Lower leg skin (tissue), 4 donors: ENCODE measurements at places on chromosomes 13 and 19. TPM values are rescaled to one million over a fixed set of nuclear protein-coding genes. Genes with fewer than 3 reads are reported as not detected.

Gene NLRP5
- not detected for total RNA-seq

Gene DCLK1
- 12.0 TPM for total RNA-seq

Gene IZUMO2
- total RNA-seq = not detected

DNA sequence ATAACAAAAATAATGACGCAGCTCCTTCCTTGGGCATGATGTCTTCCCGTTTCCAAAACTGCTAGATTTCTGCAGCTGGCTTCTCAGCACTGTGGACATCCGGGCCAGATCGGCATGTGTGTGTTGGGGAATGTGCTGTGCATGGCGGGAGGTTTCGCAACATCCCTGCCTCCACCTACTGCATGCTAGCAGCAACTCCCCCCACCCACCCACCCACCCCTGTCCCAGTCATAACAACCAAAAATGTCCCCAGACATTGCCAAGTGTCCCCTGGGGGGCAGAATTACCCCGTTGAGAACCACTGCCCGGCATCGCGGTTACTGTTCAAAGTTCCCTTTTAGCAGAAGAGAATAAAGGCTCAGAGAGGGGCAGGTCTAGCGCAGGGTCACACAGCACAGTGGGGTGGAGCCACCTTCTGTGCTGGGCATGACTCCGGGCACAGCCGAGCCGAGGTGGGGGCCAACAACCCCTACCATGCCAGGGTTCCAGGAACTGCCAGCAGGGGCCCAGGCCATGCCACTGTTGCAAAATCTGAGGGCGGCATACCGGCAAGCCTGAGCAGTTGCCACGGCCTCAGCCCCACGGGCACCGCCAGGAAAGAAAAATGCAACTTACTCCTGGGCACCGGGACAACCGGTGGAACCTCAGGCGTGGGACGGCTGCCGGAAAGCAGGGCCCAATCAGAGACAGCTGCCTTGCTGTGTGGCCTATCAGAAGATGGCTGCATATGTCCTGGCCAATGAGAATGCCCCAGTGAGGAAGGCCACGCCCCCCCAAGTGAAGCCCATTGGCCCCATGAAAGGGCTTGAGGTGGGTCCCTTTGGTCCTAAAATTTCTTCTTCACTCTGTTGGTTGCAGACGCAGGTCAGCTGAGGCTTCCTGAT is 22.5 kb upstream of the NFIC start:
- DNase-seq = peak; percentile 98

- DNase-seq = no peak
Measured at GRCh38 chr13:21796775-21797514, 126.1 kb downstream of the FGF9 start.

GRCh38 chr19:17254636-17255035 is 8.9 kb upstream of the NR2F6 start:
- no peak for DNase-seq

GRCh38 chr13:51894239-51894638 is 32.5 kb downstream of the CCDC70 start:
- DNase-seq = no peak

DNA sequence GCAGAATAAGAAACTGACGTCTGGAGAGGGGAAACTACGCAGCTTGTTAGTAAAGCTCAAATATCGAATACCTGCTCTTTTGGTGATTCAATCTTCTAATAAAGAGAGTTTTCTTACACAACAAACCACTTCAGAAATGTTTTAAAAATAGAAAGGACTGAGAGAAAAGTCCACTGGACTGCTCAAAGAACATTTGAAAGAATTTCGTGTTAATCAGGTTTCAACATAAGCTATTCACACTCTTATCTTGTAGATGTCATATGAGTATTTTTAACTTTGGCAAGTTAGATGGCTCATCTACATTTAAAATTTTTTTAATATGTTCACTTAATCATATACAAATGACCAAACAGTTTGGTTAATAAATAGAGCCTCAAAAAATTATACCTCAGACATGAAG is 95.6 kb upstream of the FAM216B start:
- DNase-seq = no peak

DNA sequence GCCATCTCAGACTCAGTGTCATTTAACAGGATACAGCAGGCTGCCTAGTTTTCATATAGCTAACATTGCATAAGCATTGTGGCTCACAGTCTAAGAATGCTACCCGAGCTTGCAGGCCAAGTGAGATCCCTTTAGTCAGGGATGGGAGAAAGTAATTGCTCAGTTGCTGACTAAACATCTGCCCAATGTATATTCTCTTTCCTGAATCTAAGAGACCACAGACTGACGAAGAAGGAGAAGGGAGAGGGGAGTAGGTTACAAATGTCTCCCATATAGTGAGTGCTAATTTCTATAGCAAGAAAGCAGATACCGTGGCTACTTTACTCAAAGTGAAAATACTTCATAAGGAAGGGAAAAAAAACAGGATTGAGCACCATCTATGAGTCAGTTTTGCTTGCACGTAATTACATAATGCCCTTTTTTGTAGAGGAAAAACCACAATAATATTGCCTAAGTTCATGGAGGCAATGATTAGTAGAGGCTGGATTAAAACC is 453.9 kb downstream of the COG6 start:
- no peak for DNase-seq
